ENCODE measurements at places on chromosomes 5 and 9.

GRCh38 chr5:97242341-97242740, 59.3 kb upstream of the RIOK2 start:
- DNase-seq, result no peak

GRCh38 chr9:15576350-15577050, 23.7 kb downstream of the CCDC171 start:
- DNase-seq, result no peak

DNA sequence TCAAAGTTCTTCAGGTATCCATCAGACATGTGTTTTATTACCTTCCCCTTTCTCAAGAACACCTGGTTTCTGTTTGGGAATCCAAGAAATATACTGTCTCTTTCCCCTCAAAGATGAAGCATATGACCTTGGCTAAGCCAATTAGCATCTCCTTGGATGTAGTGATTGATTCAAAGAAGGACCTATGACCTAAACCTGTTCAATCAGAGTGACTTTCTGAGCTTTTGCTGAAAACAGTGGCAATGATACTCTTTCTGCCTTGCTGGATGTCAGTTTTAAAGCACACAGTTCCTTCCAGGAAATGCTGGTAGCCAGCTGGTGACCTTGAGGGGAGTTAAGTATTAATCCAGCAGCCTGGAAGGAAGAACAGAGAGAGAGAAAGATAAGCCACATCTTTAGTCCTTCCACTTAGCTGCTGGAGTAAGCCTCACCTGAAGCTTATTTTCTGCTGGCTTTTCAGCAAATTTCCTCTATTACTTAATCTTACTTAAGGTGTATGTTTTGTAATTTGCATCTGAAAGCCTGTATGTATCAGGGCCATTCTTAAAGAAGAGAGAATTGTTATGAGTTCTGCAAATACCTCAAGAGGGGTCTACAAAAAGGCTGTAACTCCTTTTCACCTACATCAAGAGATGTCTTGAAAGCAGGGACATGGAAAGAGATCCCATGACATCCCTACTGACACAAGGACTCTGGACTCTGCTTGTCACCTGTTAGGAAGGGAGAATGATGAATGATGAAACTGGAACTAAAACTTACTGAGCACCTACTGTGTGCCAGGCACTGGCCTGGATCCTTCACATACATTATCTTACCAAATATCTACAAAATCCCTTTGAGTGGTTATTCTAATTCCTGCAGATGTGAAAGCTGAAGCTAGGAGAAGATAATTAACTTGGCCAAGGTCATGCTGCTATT, 35.2 kb upstream of the PIK3R1 start:
- no peak for DNase-seq

DNA sequence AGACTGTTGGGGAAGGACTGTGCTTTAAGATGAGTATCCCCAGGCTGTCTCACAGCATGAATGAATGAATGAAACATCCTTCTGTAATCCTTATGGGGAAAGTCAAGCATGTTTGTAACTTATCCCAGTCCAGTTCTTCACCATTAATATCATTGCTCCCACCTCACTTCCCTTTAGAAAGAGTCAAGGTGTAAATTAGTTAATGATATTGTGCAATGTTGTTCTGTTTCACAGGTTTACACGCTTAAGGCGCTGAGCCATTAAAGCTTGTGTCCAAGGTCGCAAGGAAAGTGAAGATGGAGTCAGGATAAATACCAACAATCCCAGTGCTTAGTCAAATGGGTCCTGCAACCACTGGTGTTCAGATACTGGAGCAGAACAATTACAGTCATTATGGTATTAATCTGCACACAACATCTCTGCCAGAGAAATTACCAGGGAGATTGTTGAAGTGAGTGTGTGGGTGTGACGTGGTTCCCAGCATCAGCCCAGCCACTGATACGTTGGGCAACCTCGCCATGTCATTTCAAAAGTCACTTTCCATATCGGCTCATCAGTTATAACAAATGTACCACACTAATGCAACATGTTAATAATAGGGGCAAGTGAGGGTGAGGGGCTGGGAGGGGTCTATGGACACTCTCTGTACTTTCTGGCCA, 1.5 kb upstream of the MYO10 start:
- no peak for DNase-seq

DNA sequence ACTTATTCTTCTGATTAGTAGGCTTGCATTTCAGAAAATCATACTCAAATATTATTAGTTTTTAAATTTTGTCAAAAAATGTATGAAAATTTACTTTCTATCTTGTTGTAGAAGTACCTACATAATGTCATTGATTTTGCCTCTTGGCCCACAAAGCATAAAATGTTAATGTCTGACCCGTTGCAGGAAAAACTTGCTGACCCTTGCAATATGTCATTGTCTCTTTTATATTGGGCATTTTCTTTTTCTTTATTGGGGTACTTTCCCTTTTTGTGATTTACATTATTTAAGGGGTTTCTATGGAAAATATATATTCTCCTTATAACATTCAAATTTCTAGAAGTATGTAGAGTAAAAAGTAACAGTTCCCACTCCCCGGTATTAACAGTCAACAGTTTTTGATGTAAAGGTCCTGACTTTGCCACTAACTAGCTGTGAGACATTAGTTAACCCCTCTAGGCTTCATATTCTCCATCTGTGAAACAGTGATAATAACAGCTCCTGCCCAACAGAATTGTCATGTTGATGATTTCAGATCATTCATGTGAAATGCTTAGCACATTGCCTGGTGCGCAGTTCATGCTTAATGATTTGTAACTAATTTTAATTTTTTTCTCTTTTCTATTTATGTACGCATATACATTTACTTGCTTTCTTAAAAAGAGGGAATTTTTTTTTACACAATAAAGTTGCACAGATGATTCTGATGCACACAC, 243.2 kb downstream of the ARHGAP26 start:
- no peak for DNase-seq

- DNase-seq, result no peak
Observed at GRCh38 chr9:115364991-115365390, 247.0 kb upstream of the TNC start.

GRCh38 chr9:36165826-36166167, 3.4 kb upstream of the CCIN start:
- no peak for DNase-seq

DNA sequence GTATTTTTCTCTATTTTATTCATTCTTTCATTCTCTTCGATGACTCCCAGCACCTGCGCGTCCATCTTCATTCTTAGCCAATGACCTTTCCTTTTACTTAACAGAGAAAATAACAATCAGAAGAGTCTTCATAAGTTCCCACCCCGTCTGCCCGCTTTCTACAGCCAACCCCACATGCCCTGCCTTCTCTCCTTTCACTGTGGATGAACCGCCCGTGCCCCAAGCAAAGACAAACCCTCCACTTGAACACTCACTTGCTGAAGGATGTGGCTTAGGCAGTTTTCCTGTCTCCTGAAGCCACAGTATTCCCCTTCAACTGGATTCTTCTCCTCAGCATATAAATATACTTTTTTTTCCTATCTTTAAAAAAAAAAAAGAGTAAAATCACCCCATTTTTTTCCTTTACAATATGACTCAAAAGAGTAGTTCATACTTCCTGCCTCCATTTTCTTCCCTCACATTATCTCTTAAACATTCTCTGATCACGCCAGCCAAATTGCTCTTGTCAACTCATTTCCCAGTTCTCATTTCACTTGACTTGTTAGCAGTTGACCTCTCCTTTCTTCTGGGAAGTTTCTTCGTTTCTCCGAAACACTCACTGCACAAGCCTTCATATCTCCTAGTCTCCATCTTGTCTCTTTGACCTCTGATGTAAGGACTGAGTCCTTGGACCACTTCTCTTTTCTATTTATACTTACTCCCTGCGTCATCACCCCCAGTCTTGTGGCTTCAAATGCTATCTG, 11.1 kb downstream of the NIPSNAP3B start:
- DNase-seq, result no peak

GRCh38 chr5:178237431-178238312, 5.1 kb upstream of the PHYKPL start:
- DNase-seq, result no peak

DNA sequence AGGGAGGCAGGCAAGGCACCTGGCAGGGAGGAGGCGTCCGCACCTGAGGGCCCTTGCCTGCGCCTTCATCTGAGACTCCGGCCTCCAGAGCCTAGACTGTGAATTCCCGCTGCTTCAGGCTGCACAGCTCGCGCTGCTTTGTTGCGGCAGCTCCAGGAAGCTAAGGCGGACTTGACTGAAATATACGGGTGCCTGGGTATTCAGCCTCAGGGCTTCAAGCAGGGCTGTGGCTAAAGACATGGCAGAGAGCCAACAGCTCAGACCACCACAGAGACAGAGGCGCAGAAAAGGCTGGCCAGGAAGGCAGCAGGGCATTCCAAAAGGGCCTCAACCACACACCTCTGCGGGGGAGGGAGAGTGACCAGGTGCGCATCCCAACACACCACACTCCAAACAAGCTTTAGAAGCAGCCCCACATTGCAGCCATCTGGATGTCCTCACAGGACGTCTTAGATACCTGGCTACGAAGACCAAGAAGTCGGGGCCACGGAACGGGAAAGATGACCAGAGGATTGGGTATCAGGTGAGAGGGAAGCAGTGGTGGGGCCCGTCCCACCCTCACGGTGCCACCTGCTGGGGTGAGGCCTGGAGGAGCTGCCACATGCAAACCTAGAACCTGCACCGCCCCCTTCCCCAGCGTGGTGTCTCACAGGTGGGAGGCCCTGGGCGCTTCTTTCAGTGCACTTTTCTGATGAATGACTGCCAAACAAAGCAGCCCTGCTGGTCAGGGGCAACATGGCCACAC, 1.7 kb upstream of the DPH7 start:
- DNase-seq, result no peak

- no peak for DNase-seq
Observed at GRCh38 chr9:92952906-92953610, 5.7 kb downstream of the FGD3 start.

GRCh38 chr5:62587737-62588136, 9.1 kb downstream of the LRRC70 start:
- no peak for DNase-seq

DNA sequence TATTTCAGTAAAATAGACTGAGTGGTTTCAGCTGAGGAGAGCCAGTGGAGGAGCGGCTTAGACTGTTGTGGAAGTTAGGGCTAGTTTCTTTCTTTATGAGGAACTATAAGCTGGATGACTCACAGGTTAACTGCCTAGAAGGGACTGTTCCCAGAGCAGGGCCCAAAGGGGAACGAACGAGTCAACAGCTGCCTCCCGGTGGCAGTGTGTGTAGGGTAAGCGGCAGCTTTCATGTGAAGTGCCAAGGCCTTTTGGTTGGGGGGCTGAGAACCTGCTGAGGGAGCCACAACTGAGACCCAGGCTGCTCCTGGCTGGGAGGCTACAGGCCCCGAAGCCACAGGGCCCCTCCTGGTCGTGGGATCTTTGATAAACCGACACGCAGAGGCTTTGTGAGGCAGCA, 7.0 kb downstream of the SQSTM1 start:
- no peak for DNase-seq

DNA sequence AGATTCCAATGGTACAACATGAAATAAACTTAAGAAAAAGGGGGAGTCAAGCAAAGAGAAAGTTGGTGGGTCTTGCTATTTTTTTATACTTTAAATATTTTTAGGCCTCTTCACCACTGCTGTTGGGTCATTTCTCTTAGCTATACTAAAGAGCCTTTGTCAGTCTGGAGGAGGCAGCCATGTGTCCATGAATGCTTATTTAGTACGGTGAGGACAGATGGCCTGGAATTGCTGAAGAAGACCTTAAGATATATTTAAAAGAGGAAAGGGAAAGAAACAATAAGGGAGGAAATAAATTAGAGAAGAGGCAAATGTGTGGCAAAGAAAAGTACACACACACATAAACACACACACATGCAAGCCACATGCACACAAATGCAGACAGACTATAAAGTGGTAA, 560.5 kb upstream of the MEF2C start:
- DNase-seq, result no peak

GRCh38 chr9:9612270-9612669, 1000.5 kb downstream of the PTPRD start:
- no peak for DNase-seq

DNA sequence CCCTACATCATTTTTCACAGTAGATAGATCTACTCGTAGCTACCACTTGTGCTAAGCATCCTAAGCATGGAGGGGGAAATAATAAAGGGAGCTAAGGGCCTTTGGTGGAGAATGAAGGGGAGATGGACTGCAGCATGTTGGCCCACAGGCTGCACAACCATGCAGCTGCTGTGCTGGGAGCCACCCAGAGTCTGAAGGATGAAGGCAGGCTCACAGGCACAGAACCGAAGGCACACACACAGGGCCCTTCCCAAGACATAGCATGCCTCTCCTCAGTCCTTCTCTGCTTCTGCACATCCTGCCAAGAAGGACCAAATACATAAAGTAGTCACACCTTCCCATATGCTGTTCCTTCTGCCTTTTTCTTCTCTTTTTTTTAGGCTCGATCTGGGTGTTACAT, 6.6 kb downstream of the FAM193B start:
- no peak for DNase-seq

DNA sequence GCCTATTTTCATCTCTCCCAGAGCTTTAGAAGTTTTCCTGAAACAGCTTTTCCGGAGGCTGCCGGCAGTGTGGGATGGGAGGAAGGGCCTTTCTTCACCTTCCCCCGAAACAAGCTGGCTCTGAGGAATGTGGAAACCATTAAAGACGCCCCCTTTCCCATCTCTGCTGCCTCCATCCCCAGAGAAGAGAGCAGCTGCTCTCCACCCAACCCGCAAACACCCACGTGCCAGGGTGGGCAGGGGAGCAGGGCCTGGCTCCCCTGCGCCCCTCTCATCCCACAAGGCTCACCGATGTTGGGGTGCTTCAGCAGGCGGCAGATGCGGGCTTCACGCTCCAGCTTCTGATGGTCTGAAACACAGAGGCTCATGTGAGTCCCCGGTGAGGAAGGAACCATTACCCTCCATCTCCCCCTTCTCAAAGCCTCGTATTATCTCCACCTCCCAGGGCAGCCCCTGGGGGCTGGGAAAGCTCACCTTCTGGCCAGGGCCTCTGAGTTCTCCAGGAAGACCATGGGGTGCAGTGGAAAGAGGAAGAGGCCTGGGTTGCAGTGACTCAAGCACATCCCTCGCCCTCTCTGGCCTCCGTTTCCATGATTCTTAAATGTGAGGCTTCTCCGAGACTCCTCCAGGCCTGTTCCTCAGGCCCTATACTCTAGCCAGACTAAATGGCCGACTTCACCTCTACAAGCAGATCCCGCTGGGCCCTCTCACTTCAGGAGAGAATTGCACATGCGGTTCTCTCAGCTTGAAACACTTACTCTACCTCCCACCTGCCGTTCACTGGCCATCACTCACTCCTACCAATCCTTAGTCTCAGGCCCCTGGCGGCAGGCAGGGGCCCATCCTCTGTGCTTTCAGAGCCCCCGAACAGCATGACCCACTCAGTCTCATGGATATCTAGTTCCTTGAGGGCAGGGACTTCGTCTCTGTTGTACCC, 24.6 kb downstream of the CAMK2A start:
- DNase-seq, result no peak
